Articular chondrocyte of knee joint (primary cell): ENCODE measurements at places on chromosomes 1 and 21. TPM values are rescaled to one million over a fixed set of nuclear protein-coding genes. Genes with fewer than 3 reads are reported as not detected.

The LPAR3 gene
- total RNA-seq: 0.32 TPM in 1 of 2 replicates, not detected in the other

The CRNN gene
- total RNA-seq: not detected in 2 replicates

The LMOD1 gene
- 1.4 and 3.5 TPM in 2 replicates for total RNA-seq

The PSEN2 gene
- 24.3 and 25.0 TPM in 2 replicates for total RNA-seq

The WDR64 gene
- total RNA-seq: under 0.01 TPM in 1 of 2 replicates, not detected in the other

The CFAP298 gene
- 16.7 and 17.1 TPM in 2 replicates for total RNA-seq

The PLA2G2C gene
- total RNA-seq: not detected in 2 replicates

The LYSMD1 gene
- total RNA-seq: 7.4 and 9.0 TPM in 2 replicates
